Panc1 (cell line): ENCODE measurements at places on chromosomes 12 and 14. TPM values are rescaled to one million over a fixed set of nuclear protein-coding genes. Genes with fewer than 3 reads are reported as not detected.

DNA sequence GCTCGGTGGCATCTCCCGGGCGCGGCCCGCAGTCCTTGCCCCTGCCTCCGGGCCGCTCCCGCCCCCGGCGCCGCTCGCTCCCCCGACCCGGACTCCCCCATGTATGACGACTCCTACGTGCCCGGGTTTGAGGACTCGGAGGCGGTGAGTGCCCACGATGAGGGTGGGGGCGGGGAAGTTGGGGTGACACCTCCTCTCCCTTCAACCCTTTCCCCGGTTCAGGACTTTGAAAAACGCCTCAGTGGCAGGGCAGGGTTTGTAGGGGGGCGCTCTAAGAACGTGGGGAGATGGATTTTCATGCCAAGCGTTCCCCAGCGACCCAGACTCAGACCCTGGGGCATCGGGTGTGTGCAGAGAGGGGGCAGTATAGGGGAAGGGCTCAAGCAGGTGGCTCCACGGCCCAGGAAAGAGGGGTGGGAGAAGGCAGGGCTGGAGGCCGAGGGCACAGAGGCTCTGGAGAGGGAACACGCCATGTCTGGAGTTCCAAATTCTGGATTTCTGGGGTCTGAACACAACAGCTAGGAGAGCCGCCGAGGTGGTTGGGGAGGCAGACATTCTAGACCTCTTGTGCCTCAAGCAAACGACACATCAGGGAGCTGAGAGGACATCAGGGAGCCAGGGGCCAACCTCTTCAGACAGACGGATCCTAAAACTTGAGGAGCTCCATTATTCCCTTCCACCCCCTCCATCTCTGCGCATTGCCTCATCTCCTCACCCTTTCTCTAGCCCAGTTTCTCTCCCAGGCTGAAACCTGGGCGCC is 715 bp downstream of the CACNB3 start:
- DNase-seq = no peak

MANSC4 gene
- total RNA-seq = not detected

SYT10 gene
- not detected for total RNA-seq

TMEM63C gene
- 2.4 TPM for total RNA-seq

GUCY2C gene
- 0.13 TPM for total RNA-seq

DIO2 gene
- total RNA-seq = 0.05 TPM
